Esophagus squamous epithelium (tissue), 5 donors: ENCODE measurements at places on chromosomes 3 and 15.

DNA sequence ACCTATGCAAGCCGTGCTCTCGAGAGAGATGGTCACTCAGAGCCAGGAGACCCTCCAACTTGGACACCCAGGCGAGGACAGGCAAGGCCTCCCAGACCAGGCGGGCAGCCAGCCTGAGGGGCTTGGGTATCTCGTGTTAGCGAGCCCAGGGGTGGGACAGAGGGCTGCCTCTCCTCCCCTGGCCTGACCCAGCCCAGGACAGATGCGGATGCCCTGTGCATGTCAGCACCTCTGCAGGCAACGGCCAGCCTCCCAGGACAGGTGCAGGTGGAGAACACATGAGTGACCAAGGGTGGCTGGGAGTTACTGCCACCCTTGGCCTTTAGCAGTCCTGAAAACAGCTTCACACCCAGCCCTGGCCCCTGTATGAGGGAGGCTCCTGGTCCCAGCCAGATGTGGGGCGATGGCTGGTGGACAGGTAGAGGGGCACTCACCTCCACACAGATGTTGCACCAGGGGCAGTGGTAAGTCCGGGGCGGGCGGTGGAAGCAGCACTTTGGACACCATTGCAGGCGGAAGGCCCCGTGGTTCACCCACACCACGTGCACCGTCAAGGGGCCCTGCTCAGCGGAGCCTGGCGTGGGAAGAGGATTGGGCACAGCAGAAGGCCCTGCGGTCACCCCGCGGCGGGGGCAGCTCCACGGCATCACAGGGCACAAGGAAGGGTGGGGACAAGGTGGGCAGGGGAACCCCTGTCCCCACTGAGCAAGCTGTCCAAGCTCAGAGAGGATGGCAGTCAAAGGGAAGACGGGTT, 2.1 kb downstream of the ZDHHC19 start:
- no peak for DNase-seq

- DNase-seq, result no peak
Observed at GRCh38 chr15:63491979-63492378, 12.4 kb upstream of the USP3 start.

DNA sequence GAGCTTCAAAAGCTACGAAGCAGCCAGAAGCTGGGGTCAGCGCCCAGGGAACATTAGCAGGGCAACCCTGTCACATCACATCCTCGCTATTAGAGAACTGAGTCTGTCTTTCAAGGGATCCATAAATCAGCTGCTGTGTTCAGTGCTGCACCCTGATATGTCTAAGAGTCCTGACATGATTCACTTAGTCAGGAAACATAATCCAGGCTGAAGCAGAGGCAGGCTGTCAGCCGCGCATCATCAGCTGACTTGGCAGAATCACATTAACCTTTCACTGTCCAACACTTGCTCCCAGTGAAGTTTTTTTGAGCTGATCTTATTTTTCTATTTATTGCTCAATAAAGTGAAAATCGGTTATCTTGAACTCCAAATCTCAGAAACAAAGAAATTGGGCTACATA, 23.5 kb downstream of the MYH15 start:
- no peak for DNase-seq

GRCh38 chr3:186413615-186414415, 51.8 kb upstream of the DGKG start:
- DNase-seq, result no peak

- no peak for DNase-seq
Observed at GRCh38 chr3:53842436-53843194, 3.6 kb downstream of the CHDH start.

DNA sequence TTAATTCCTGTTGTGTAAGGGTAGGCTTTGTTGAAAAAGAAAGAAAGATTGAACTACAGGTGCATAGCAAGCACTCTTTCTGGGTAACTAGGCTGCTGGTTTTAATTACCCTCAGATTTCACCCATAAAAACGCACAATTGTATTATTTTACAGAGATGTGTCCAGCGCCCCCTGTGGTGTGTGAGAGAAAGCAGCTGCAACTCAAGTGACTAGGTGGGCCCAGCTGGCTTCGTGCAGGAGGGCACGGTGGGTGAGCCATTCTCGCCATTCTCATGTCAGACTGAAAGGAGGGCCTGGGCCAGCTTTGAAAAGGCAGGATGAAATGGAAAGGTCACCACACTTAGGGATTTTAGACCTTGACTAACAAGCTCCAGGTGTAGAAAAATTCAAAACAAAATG, 122.6 kb downstream of the LRIG1 start:
- no peak for DNase-seq

DNA sequence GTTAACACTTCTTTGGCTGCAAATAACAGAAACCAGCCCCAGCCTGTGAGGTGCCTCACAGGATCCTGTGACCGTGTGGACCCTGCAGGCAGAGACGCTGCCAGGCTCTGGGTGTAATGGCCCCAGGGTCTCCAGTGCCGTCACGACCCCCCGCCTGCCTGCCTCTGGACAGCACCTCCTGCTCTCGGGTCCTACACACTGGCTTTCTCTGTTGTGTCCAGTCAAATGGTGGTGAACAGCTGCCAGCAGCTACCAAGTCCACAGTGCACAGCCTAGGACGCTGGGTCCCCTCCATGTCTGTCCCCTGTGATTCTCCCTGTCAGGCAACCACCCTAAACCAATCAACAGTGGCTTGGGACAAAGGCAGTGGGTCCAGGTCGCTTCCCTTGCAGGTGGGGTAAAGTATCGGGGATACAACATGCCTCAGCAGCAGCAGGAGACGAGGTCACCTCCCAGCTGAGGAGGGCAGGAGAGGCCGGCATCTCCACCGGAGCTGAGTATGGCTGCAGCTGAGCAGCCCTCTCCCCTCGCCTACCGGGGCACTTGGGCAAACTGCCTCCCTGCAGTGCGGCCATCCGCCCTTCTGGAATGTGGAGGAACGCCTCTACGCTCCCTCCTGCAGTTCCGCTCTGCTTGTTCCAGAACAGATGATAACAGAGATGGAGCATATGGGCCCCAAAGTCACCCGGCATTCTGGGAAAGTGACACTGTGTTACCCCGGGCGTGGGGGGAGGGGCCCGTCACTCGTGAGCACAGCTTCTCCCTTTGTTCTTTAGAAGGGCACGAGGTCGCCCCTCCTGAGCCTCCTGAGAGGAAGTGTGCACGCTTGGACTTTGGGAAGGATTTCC, 21.1 kb upstream of the SKOR1 start:
- DNase-seq, result no peak

DNA sequence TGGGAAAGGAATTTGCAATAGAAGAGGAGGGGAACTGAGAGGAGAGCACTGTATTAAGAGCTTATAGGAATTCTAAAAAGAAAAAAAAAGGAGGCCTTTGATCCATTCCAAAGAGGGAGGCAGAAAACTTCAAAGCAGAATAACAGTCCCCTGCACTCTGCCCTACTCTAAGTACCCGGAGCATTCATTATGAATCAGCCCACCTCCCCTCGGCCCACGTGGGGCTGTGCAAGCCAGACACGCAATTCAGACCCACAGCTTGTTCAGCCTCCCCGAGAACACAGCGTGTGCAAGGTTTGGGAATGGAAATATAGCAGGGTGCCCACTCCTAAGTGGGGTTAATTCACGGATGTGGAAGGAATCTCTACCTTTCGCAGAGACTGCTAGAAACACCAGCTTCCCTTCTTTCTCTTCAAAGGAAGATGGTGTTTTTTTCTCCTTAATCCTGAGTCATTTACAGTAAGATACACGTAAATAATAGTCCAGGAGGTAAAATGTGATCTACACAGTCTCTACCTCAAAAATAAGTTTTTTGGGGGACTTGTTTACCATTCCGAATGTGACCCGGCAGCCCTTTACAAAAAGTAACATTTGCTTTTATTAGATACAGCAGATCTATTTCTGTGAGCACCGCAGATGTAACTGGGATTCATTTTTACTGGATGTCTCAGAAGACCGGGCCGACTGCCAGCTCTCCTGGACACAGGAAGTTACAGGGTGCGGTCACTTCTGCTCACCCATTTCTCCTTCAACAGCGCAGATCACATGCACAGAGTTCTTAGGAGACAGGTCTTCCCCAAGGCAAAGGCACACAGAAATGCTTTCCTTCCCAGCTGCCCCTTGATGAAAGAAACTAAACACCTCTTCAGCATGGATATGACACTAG, 768.5 kb upstream of the CFAP20DC start:
- no peak for DNase-seq

DNA sequence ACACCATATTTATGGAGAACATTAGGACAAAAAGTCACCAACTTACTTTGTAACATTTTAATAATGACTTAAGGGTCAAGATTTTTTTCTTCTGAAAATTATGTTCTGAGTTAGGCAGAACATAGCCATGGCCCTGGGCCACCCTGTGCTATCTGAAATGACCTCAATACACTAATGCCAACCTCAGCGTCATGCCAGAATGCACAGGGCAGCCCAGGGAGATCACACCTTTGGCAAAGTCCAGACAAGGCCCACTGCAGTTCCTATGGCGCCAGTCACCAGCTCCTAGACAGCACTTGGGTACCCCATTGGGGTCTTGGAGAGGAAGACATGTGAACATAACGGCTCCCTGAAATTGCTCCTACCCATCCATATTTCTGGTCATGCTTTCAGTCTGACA, 33.1 kb downstream of the HCLS1 start:
- no peak for DNase-seq

DNA sequence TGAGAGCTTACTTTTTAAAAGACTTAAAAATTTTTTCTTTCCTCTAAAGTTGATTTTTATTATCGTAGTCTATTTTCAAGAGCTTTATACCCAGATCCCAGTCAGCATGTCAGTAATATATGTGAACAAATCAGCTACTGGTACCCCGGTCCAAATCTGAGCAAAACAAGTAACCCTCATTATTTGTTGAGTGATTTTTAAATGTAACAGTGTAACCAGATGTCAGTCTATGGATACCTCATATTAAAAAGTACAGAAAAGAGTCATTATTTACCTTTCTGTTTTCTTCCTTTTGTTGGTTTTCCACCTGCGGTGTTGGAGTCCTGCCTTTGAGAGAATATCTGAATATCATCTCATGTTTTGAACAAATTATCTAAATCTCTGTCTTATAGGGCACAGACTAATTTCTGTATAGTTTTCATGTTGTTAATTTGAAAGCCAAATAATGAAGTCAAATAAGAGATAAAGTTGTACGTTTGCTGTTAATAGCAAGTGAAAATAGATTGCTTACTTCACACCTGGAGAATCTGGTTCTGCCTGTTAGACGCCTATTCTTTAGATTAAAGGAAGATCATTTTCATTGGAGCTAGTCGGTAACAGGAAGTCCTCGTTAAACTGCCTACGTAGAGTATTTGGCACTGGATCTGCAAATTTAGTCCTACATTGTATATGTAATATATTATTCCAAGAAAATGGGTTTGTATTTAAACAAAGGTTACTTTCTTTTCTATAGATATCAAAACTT, at the start of gene STX19:
TSS of gene STX19 (minus strand) at position 505 of the 745 bp plus-strand sequence. CDS start 13,328 bp downstream, outside the sequence.
- no peak for DNase-seq

- no peak for DNase-seq
Observed at GRCh38 chr3:44511238-44511566, 33.7 kb upstream of the ZNF445 start.

- DNase-seq, result no peak
Observed at GRCh38 chr15:40982855-40983254, 29.6 kb downstream of the CHAC1 start.

DNA sequence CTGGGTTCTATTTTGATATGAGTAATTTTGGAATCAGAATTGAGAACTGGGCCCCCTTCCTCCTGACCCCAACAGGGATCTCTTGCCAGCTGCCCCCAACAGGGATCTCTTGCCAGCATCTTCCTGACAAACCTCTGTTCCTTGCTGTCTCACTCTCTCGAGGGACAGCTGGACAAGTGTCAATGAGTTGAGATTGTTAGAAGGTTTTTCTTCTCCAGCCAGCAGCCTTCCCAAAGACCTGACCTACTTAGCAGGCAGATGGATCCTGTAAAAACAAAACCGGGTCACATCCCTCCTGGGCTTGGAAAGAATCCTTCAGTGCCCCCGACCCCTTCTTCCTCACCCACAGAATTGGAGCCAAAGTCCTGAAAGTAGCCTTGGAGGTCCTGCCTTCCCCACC, 21.6 kb downstream of the LIMD1 start:
- no peak for DNase-seq

GRCh38 chr3:159821736-159822135, 166.9 kb upstream of the IL12A start:
- DNase-seq, result no peak

- no peak for DNase-seq
Observed at GRCh38 chr15:63462088-63462487, 42.3 kb upstream of the USP3 start.

DNA sequence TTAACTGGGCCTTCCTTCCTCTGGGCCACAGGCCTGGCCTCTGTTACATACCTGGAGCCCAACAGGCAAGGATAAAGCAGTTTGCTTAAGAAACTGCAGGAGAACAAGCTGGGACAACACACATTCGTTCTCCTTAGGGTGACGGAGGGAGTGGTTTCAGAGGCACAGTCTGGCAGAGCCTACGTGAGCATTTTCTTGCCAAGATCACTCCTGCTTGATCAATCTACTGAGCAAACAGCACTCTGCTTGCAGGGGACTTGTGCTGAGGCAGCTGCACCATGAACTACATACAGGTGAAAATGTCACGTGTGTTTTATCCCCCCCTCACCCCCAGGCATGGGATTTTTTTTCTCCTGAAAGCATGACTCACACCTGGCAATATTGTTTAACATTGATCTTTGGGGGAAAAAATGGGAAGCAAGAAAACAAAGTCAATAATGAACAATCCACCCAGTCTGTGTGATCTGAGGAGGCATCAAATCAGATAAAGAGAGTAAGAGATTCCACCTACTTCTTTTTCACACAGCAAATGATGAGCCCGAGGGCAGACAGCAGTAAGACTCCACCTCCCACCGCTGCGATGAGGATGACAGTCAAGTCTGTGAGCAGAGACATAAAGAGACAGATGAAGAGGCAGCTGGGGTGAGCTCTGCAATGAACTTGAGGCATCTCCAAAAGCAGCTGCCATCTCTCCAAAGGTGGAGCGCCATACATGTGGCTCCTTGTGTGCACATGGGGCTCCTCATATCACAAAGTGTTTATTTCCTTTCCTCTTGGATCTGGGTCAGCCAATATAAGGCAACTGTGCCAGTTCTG, 57.4 kb downstream of the CDCP1 start:
- no peak for DNase-seq

DNA sequence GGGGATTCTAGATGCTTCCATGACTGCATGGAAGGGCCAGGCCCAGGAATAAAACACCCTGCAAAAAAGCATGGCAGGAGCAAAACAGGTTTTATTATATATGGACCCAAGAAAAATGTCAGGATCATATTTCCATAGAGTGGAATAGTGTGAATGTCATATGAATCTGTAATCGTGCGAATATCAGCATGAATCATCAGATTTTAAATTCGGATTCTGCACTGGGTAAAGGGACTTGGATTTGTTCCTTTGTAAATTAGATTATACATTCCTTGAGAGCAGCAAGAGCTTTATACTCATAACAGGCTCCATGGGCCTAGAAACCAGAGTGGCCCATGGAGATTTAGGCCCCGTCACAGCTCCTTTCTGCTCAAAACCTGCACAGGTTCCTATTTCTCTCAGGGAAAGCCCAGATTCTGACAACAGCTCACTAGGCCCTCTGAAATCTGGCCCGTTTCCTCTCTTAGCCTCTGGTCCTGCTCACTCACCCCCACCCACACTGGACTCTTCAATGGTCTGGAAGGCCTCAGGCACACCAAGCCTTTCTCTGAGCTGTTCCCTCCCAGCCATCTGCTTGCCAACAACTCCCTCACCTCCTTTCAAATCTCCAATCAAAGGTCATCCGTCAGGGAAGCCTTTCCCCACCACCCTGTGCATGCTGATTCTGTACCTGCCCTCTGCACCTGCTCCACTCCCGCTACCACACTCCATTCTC, 76.0 kb downstream of the FEM1B start:
- DNase-seq, result no peak
